ENCODE measurements at places on chromosomes 1 and 21.
A peak's percentile ranks its signal among the peaks of the same experiment; 100 is the strongest.

- no peak for DNase-seq
Observed at GRCh38 chr1:191696354-191696753, 461.9 kb upstream of the RGS18 start.

GRCh38 chr21:45127937-45128336 is 53.6 kb downstream of the ADARB1 start:
- DNase-seq, result no peak

DNA sequence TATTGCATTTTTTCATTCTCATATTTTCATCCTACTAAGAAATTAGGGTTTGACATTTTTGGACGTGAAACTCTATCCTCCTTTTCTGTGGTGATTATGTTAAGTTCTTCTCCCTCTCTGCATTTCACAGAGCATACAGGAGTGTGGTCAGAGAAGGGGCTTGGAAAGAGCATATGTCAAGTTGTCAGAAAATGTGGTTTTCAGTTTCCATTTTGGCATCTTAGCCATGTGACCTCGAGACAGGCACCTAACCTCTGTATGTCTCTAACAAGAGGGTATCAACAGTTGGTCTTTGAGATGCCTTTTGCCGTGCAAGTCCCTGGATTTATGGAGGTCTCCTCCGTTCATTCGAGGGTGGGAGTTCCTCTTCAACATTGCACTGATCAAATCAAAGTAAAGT is 140.7 kb downstream of the CYYR1 start:
- DNase-seq, result no peak

DNA sequence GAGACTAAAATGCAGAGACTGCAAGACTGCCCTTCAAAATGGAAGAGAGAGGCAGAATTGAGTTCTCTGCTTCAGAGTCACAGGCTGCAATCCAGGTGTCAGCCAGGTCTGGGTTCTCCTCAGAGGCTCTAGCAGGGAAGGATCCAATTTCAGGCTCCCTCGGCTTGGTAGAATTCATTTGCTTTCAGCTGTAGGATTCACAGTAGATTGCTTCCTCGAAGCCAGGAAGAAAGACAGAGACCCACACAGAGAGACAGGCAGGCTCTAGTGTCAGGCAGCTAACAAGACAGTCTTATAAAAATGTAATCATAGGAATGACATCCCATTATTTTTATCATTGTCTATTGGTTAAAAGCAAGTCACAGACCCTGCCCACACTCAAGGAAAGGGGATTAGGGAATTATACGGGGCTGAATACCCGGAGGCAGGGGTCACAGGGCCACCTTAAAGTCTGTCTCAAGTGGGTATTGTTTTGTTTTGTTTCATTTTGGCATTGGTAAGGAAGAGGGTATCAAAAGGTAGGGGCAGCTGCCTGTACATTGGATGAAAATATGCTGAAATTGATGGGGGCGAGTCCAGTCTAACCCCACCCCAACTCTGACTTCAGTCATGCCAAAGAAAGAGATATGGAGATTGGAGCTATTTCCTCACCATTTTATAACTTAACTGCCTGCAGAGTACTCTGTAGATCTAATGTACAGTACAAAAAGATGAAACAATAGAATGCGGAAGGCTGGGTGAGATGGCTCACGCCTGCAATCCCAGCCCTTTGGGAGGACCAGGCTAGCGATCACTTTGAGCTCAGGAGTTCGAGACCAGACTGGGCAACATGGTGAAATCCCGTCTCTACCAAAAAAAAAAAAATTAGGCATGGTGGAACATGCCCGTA is 9.5 kb upstream of the TBCE start:
- peak; percentile 49 for DNase-seq

DNA sequence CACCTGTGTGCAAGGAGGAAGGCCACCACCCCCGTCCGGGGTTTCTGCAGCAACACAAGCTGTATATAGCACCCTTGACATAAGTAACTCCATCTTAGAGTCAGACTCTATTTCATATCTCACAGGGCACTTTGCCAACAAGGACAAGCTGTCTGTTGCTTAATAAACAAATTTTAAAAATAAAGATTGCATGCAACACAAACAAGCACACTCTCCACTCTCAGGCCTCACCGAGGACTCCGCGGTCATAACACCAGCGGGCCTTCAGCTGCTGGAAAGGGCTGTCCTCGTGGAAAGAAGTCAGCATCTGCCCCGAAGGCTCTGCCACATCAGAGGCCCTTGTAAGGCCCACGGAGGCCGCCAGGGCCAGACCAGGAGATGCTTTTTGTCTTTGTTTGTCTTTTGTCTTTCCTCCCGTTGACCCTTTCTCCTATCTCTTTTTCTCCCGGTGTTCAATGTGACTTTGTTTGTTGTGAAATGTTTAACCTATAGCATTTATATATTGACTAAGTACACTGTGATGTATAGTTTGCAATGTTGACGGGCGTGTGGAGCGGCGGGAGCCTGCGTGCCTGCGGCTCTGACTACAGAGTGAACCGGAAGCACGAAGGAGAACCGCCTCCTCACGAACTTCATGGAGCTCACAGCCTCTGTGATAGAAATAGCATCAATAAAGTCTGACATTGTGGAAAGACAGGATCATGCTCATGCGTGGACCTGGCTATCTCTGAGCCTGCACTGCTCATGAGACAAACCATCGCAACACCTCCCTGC is 24.1 kb downstream of the MEGF6 start:
- peak; percentile 4 for DNase-seq

DNA sequence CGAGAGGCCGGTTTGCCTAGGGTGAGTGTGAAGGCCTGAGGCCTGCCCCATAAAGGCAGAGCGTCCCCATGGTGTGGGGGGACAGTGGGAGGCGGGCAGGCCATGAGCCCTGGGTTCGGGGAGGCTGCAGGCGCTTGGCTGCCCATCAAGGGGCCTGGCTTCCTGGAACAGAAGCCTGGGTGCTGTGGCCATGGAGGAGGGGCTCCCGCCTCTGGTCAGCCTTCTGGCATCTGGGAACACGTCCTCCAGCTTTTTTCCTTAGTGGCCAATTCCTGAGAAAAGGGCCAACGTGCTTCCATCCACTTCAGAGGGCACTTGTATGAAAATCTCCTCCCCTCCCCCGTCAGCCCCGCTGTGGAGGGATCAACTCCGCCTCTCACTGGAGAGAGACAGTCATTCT is 58.7 kb downstream of the PRDM16 start:
- no peak for DNase-seq

DNA sequence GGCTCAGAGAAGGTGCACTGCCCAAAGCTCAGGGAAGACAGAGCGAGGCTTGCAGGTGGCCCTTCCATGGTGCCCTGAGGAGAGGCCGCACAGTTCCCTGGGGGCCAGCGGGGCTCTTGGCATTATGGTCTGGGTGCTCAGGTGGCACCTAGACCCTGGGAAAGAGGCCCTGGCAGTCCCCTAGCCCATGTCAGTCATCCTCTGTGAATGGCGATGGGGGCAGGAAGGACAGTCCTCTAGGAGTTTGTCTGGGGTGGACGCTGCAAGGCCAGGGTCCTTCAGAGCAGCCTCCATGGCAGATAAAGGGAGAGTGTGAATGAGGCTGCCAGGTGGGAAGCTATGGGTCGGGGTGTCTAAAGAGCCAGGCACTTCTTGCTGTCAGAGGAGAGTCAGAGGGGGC is 345.9 kb upstream of the VAMP3 start:
- no peak for DNase-seq

- DNase-seq, result no peak
Observed at GRCh38 chr21:42845296-42845965, 33.9 kb downstream of the WDR4 start.

- DNase-seq, result peak; percentile 21
Observed at GRCh38 chr1:9198538-9199361, 35.8 kb upstream of the H6PD start.

DNA sequence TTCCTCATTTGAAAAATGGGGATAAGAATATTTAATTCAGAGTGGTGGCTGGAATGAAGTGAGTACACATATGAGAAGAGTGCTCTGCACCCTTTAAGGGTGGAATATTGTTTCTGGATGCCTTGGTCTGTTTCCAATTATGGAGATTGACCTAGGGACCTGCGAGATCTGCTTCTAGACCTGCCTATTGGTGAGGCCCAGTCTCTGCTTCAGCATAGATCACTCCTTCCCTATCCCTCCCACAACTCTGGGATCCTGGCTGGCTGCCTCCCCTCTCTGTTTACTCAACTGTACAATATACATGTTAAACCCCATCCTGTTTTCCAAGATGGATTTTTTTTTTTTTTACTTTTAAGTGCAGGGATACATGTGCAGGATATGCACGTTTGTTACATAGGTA is 6.4 kb upstream of the LDLRAD1 start:
- DNase-seq, result no peak

- no peak for DNase-seq
Observed at GRCh38 chr1:39564340-39564739, 12.2 kb downstream of the PABPC4 start.

DNA sequence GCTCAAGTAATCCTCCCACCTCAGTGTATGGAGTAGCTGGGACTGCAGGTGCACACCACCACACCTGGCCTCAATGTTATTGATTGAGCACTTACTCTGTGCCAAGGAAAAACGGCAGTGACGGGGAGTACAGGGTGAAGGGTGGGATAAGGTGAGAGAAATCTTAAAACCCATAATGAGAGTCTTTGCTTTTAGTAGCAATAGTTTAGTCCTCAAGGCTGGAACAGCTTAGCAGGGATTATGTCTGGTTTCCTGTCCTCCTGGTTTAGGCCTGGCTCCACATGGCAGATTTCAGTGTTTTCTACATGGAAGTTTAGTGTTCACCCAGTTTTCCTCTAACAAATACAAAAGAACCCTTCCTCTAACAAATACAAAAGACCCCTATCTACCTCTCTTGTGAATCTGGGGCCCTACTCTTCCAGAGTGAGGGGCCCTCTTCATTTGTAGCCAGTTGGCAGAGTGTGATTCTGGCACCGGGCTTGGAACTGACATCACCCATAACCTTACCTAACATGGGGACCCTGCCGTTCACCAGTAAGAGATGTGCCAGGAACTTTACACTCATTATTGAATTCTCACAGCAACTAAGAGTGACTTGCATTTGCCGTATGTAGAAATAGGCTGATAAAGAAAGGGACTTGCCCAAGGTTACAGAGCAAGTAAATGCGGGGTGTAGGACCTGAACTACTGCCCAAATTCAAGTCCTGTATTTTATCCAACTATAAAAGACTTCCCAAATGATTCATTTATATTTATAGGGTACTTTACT is 6.9 kb downstream of the ZNF691 start:
- DNase-seq, result no peak

DNA sequence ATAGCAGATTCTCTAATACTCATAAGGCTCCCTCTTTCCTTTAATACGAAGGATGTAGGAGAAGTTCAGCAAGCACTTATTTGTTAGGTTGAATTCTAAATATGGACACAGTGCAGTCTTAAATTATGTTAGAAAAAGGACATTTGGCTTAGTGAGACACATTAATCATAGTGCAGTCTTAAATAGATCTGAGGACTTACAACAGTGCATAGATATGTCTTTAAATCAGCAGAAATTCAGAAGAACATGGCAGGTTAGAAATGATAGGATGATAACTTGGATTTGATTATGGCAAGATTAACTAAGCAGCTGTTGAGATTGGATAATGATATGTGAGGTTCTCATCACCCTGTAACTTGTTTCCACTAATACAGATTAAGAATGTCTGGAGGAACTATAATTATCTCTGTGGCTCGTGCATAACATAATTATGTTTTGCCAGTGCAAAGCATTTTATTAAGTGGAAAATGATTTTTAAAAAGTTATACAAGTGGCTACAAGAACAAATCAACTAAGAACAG is 485.9 kb downstream of the USP25 start:
- DNase-seq, result no peak

GRCh38 chr1:219660666-219661463 is 48.0 kb upstream of the ZC3H11B start:
- peak; percentile 36 for DNase-seq

DNA sequence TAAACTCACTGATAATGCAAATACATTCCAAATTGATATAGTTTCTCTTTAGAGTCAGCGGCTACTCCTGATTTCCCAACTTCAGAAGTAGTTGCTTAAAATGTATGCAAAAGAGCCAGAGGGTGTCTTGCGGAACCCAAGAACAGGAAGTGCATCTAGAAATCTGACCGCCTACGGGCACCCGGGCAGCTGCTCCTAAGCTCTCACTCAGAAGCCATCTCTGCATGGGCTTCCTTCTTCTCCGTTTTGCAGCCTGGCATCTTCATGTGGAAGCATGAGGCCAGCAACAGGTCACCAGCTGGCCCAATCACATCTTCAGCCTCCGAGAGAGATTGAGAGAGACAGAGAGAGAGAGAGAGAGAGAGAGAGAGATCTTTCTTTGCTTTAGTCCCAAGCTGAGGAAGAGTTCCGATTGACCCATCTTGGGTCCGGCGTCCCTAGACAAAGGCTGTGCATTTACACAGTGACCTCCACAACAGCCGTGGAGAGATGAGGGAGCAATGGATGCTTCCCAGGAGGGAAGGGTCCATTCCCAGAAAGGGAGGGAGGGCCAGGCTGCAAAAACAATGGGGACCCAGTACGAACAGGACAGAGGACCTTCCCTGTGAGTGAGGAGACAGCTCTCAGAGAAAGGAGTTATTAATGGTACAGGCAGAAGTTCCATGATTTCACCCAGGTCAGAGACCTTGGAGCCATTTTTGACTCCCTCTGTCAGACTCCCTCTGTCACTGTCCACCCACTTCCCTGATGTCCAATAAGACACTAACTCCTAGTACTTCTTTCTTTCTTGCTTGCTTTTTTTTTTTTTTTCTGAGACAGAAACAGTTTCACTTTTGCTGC is 28.2 kb upstream of the SLC30A1 start:
- DNase-seq, result no peak

- peak; percentile 41 for DNase-seq
Observed at GRCh38 chr1:48492392-48492791, 20.4 kb upstream of the SPATA6 start.

- DNase-seq, result no peak
Observed at GRCh38 chr1:163038928-163039706, 30.0 kb upstream of the RGS4 start.

- no peak for DNase-seq
Observed at GRCh38 chr21:43352568-43353281, 74.2 kb downstream of the SIK1 start.

GRCh38 chr21:33380483-33380998 is 22.7 kb upstream of the IFNGR2 start:
- DNase-seq, result peak; percentile 71

GRCh38 chr1:64811131-64811530 is 66.3 kb downstream of the RAVER2 start:
- DNase-seq, result no peak

DNA sequence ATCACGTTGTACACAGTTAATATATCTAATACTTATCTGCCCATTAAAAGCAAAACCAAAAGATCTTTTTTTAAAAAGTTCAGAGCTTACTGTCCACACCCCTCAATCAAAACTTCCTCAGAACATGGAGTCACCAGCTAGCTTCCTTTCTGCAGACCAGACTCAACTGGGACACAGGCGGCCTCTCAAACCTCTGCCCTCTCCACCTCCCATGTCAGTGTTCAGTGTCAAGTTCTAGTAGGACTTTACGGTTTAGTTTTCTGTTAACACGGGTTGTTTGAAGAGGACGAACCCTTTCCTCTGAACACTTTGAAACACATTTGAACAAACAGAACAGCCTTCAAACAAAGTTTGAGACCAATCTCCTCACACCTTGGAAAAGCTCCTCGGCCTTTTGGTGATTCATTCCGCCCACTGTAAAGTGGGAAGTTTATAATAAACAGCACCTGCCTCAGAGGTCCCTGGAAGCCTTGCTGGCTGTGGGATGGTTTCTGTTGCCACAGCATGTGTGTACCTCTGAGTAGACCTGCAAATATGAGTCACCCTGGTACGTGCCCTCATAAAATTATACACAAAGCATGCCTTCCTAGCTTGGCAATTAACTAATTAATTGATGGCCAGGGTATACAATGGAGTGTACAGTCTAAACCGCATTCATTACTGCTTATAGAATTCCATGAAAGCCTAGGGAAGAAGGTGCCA is 48.4 kb upstream of the SIPA1L2 start:
- peak; percentile 81 for DNase-seq

GRCh38 chr1:17419626-17420328 is 19.7 kb downstream of the RCC2 start:
- DNase-seq, result peak; percentile 19
